ENCODE measurements at places on chromosomes 2 and 18.

DNA sequence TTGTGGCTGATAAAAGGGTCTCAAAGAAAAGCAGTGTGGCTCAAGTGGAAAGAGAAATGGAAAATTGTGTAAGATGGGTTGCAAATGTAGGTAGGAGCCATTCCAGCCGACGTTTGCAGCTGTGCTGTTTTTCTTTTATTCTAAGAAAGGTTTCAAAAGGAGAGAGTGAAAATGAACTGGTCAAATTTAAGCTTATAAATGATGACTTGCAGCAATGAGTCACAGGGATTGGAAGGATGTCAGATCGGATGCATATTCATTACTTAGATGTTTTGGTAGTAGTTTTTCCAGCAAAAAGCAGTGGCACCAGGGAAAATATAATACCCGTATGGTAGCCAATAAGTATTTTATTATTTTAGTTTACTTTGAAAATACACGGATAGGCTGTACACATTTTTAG, 79.1 kb downstream of the LRRTM4 start:
- H3K4me1 ChIP-seq, result no peaks in the 10 kb centered on the region
- H3K27me3 ChIP-seq, result no peaks in the 10 kb centered on the region
- H3K36me3 ChIP-seq, result no peaks in the 10 kb centered on the region
- DNase-seq, result no peak

DNA sequence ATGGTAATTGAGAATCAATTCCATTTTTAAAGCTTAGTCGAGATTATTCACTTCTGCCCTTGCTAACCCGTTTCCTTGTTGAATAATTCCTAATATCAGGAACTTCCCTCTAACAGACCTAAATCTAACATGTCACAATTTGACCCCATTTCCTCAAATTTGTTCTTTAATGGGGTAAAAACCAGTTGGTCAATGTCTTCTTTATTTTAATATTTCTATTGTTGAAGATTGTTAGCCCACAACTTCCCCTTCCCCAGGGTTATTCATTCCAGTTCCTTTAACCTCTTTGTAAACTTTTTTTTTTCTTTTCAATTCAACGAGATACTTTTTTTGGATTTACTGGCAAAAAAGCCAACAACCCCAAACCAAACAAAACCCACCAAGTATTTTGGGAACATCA, 7.3 kb downstream of the TNFRSF11A start:
- no peak overlapping the region for H3K4me3 ChIP-seq
- H3K4me1 ChIP-seq, result no peaks in the 10 kb centered on the region
- DNase-seq, result no peak

DNA sequence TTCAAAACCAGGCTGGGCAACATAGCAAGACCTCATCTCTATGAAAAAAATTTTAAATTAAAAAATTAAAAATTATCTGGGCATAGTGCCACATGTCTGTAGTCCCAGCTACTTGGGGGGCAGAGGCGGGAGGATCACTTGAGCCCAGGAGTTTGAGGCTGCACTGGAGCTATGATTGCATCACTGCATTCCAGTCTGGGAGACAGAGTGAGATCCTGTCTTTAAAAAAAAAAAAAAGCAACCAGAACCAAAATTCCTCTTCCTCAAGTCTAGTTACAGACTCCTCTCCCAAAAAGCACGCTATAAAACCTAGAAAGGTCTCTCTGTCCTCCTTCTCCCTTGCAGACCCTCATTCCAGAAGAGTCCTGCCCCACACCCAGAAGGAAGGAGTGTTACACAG, 23.9 kb downstream of the TNFAIP6 start:
- H3K4me1 ChIP-seq, result no peaks in the 10 kb centered on the region
- no peak overlapping the region for H3K4me3 ChIP-seq
- H3K36me3 ChIP-seq, result no peaks in the 10 kb centered on the region
- no peak for DNase-seq

DNA sequence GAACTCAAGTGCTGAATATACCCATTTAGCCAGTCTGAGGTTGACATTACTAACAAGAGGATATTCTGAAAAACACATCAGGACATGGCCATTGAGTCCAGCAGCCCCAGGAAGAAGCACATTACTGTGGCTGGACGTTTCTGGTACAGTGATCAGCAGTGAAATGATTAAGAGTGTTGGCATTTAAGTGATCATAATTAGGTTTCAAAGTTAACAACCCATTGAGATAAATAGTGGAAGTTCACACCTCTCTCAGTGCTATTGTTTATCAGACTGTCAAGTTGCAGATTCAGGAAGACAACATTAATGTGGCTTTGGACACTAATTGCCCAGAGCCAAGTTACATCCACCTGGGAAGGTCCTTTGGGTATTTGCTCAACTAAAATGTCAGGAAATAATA, 139.5 kb upstream of the GAREM1 start:
- H3K27ac ChIP-seq, result no peak overlapping the region
- H3K4me3 ChIP-seq, result no peak overlapping the region
- no peaks in the 10 kb centered on the region for H3K36me3 ChIP-seq

DNA sequence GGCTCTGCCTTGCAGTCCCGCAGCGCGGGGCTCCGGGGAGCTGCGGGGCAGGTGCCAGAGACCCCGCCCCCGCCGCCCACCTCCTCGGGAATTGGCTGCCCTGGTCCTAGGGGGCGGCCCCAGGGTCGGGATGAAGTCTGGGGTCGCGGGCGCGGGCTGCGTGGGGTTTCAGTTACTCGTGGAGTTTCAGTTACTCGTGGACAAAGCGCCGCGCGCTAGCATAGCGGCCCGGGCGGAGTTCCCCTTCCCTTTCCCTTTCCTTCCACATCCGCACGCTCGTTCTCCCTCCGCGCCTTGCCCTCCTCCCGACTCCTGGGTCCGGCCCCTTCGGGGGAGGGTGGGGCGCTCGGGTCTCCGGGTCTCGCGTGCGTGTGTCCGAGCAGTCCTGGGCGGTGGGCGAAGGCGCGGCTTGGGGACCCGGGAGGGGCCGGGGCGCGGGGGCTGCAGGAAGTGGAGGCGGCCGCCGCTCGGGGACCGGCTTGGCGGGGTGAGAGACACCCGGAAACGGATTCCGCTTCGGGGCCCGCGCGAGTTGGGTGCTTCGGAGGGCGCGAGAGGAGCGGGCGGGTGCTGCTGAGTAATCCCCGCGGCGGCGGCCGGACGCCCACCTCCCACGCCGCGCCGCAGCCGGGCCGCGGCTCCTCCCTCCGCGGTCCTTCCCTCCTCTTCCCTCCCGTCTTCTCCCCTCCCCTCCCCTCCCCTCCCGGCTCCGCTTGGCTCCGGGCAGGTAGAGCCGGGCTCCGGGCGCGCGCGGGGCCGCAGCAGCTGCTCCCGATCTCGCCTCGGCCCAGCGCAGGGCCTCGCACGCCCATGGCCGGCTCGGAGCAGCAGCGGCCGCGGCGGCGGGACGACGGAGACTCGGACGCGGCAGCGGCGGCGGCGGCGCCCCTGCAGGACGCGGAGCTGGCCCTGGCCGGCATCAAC, at the start of gene TTC39C:
TSS of gene TTC39C (plus strand) at position 693 of the 924 bp plus-strand sequence. CDS start at position 811, 118 bp downstream.
- peak within 1 kb of the TSS; percentile 89 for H3K27ac ChIP-seq
- H3K4me3 ChIP-seq, result peak within 1 kb of the TSS; percentile 78
- H3K36me3 ChIP-seq, result no peaks in the 10 kb centered on the region

- no peak overlapping the region for H3K27ac ChIP-seq
- no peak for DNase-seq
- H3K4me1 ChIP-seq, result no peaks in the 10 kb centered on the region
- no peaks in the 10 kb centered on the region for H3K27me3 ChIP-seq
Observed at GRCh38 chr2:204218040-204218439, 281.5 kb downstream of the ICOS start.

DNA sequence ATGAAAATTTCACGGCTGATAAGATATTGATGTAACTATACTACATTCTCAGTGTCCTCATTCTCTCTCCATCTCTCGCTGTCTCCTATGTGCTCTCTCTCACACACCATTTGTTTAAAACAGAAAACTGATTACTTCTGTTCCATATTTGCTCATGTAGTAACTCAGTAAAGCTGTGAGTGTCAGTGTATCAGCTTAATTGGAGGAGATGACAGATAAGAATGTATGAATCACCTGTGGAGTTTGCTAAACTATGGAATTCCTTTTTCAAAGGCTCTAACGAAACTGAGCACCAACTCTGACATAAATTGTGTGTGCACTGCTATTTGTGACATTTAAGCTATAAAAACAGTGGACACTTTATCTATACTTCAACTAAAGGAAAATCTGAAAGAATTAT, 1080.0 kb downstream of the DSC3 start:
- no peaks in the 10 kb centered on the region for H3K27me3 ChIP-seq
- H3K36me3 ChIP-seq, result no peaks in the 10 kb centered on the region
- no peak for DNase-seq
- no peak overlapping the region for H3K4me3 ChIP-seq
- H3K27ac ChIP-seq, result no peak overlapping the region

DNA sequence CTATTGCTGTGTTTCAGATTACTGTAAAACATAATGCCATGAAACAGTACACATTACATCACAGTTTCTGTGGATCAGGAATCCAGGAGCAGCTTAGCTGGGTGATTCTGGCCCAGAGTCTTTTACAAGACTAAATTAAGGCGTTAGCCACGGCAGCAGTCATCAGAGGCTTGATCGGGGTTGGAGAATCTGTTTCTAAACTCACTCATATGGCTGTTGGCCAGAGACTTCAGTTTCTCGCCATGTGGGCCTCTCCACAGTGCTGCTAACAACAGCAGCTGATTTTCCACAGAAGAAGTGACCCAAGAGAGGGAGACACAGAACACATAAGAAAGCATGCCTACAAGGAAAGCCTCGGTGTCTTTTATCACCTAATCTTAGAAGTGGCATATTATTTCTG, 89.2 kb upstream of the MYO3B start:
- no peaks in the 10 kb centered on the region for H3K27me3 ChIP-seq
- no peak overlapping the region for H3K27ac ChIP-seq
- DNase-seq, result no peak
- H3K4me1 ChIP-seq, result no peaks in the 10 kb centered on the region

GRCh38 chr2:27799646-27800010, 28.1 kb downstream of the MRPL33 start:
- H3K27ac ChIP-seq, result no peak overlapping the region
- no peaks in the 10 kb centered on the region for H3K27me3 ChIP-seq
- DNase-seq, result no peak
- no peaks in the 10 kb centered on the region for H3K36me3 ChIP-seq
- no peaks in the 10 kb centered on the region for H3K4me1 ChIP-seq

DNA sequence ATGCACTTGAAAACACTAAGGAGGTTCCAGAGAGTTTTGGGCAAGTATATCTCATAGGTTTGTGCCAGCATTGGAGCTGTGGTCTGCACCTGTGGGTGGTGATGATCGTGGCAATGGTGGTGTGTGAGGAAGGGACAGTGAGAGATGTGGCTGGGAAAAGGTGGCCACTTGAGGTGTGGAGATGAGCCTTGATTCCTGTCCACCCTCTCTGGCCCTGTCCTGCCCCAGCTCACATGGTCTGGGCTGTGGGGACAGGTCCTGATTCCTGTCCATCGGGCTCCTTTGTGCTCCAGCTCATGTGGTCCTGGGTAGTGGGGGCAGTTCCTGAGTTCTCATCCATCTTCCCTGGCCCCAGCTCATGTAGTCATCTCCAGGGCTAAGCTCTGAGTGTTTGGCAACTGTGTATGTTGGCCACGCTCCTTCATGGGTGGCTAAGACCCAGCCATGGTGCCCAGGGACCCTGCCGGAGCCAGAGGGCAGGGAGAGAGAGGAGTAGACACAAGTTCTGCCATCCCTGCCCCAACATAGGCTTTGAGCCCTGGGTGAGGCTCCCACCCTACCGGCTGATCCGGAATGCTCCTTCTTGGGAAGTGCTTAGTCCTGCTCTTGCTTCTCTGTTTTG, 294.4 kb upstream of the HDAC4 start:
- H3K27ac ChIP-seq, result no peak overlapping the region
- H3K4me1 ChIP-seq, result no peaks in the 10 kb centered on the region
- no peaks in the 10 kb centered on the region for H3K27me3 ChIP-seq
- H3K4me3 ChIP-seq, result no peak overlapping the region

- DNase-seq, result no peak
- H3K4me1 ChIP-seq, result no peaks in the 10 kb centered on the region
- no peak overlapping the region for H3K27ac ChIP-seq
- no peaks in the 10 kb centered on the region for H3K27me3 ChIP-seq
- H3K36me3 ChIP-seq, result peaks cover 3% of the 10 kb centered on the region
Observed at GRCh38 chr2:187379869-187380268, 68.2 kb downstream of the CALCRL start.

- H3K4me3 ChIP-seq, result no peak overlapping the region
- no peak for DNase-seq
- H3K27me3 ChIP-seq, result no peaks in the 10 kb centered on the region
- no peaks in the 10 kb centered on the region for H3K36me3 ChIP-seq
- no peaks in the 10 kb centered on the region for H3K4me1 ChIP-seq
- no peak overlapping the region for H3K27ac ChIP-seq
Observed at GRCh38 chr2:239619369-239619768, 218.5 kb upstream of the HDAC4 start.

- no peaks in the 10 kb centered on the region for H3K27me3 ChIP-seq
- H3K4me1 ChIP-seq, result no peaks in the 10 kb centered on the region
- H3K27ac ChIP-seq, result no peak overlapping the region
- H3K4me3 ChIP-seq, result no peak overlapping the region
- H3K36me3 ChIP-seq, result no peaks in the 10 kb centered on the region
- DNase-seq, result no peak
Observed at GRCh38 chr2:10477443-10478297, 29.5 kb upstream of the ODC1 start.

DNA sequence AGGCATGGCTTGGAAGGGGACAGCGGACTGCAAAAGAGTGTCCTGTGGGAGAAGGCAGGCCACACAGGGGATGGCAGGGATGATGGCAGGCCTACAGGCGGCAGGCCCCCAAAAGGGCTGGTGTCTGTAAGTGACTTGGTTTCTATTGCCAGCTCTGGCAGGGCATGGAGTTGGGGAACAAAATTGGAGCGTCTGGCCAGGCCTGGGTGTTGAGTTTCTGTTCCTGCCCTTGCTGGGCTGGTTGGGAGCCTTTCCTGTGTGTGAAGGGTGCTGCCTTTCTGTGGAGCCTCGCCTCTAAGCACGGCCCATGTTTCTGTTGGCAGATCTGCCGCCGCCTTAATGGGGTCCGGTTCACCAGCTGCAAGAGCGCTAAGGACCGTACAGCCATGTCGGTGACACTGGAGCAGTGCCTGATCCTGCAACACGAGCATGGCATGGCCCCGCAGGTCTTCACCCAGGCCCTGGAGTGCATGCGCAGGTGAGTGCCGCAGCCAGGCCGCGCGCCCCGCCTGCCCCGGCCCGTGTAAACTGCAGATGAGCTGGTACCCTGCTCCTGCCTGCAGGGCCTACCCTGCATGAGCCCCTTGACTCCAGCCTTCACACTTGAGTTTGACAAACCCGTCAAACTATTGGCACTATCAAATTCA, 31.5 kb downstream of the COA5 start:
- no peaks in the 10 kb centered on the region for H3K36me3 ChIP-seq
- DNase-seq, result no peak
- no peaks in the 10 kb centered on the region for H3K4me1 ChIP-seq
- H3K27me3 ChIP-seq, result no peaks in the 10 kb centered on the region

- no peaks in the 10 kb centered on the region for H3K4me1 ChIP-seq
- no peak overlapping the region for H3K4me3 ChIP-seq
- DNase-seq, result no peak
- no peak overlapping the region for H3K27ac ChIP-seq
- no peaks in the 10 kb centered on the region for H3K27me3 ChIP-seq
- H3K36me3 ChIP-seq, result no peaks in the 10 kb centered on the region
Observed at GRCh38 chr2:9373047-9373446, 50.3 kb downstream of the ITGB1BP1 start.

DNA sequence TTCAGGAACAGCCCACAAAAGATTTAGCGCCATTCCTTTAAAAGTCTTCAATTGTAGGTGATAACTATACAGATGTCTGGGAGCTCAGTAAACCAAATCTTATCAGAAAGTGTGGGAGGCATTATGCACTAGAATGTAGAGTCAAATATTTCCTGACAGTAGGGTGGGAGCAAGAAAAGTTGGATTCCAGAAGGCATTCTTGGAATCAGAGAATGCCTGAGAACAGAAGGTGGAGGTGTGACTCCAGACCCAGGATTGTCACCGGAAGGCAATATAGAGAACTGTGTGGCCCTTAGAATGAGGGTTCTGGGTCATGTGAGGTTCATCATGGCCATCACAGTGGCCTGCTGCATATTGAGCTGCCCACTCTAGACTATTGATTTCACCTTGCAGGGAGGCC, 90.0 kb downstream of the SETBP1 start:
- no peak for DNase-seq
- no peak overlapping the region for H3K4me3 ChIP-seq
- no peaks in the 10 kb centered on the region for H3K4me1 ChIP-seq
- no peaks in the 10 kb centered on the region for H3K36me3 ChIP-seq
